ENCODE measurements at places on chromosomes 1 and 21. TPM values are rescaled to one million over a fixed set of nuclear protein-coding genes. Genes with fewer than 3 reads are reported as not detected.
A peak's percentile ranks its signal among the peaks of the same experiment; 100 is the strongest.

The GSTM1 gene
- total RNA-seq, result not detected

DNA sequence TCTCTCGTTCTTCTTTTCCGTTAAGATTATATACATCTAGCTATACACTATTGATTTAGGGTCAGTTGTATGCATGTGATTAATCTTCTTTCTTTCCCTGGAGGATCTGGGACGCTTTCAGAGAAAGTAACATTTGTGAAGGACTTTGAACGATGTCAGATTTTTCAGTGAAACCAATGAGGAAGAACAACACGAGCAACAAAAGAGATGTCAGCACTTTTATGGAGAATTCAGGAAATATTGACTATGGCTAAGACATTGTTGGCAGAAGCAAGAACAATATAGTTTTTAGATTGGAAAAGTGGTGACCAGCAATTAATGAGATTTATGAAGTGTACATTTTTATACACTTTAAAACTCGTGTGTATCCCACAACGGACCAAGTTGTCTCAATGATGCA lies 355.5 kb downstream of the TGFB2 start:
- DNase-seq, result no peak

DNA sequence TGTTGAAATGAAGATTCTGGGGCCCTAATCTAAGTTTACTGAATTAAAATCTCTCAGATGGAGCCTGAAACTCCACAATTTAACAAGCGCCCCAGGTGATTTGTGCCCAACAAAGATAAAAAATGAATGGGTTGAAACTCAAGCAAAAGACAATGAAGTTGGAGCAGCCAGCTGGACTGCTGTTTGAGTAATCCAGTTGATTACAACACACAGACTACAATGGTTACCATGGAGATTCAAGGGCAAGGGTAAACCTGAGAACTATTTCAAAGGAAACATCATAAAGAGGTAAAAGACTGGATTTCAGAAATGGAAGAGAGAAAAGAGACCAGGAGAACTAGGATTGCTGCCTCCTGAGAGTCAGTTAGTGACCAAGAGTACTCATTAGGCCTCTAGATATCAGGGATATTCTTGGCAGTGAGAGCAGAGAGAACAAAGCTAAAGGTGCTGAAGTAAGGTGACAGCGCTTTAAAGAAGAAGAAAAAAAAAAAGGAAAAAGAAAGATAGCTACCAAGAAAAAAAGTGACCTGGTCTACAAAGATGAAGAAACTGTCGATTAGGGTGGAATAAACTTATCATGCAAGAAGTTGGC lies 44.5 kb downstream of the LRRC53 start:
- DNase-seq, result no peak

DNA sequence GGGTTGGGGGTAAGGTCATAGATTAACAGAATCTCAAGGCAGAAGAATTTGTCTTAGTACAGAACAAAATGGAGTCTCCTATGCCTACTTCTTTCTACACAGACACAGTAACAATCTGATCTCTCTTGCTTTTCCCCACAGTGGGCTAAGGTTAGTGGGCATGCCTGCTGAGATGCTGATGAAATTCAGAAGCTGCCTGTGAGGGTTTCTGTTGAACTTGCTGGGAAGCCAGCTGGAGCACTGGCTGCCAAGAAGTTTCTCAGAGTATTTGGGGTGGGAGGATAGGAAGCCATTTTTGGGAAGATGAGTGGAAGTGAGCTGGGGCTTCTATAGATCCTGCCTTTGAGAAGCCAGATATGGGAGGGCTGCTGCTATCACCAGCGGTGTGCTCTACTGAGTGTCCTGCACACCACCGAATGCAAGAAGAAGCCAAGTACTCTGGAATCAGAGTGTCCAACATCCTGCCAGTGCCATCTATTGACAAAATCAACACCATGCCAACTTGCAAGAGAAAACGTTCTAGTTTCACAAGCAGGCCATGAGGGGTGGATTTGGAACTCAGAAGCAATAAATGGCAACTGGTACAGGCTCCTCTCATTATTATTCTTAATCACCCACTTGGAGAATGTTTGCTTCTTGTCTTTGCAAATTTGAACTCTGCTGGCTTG lies 102.7 kb downstream of the PTPRU start:
- no peak for DNase-seq

DNA sequence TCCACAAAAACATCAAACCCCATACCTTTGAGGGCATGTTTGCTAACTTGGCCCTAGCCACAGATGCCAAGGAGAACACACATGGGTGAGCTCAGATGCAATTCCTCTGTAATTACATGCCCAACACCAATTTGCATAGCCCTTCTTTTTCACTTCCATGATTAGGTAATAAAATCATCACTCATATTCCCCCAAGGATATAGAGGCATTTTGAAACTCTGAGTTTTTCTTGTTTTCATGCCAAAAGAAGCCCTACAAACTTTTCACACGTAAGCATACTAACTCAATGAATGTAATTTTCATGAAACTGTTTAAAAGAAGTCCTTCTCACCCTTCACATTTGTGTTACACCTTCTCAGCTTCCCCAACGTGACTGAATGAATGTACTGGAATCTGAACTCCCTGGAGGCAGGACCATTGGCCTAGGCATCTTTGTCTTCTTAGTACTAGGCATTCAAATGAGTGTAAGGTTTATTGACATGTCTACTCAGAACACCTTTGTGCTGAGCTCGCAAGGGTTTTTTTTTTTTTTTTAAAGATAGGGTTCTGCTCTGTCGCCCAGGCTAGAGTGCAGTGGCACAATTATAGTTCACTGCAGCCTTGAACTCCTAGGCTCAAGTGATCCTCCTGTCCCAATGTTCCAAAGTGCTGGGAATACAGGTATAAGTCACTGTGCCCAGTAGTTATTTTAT lies 31.0 kb downstream of the FBXO42 start:
- no peak for DNase-seq

- DNase-seq, result peak; percentile 44
These were observed 78.9 kb downstream of the MT1HL1 start for GRCh38 chr1:236925386-236925785.
